SJSA1 (cell line): ENCODE measurements at places on chromosomes 1 and 21.
A peak's percentile ranks its signal among the peaks of the same experiment; 100 is the strongest.

GRCh38 chr21:15309022-15309590 is 244.3 kb upstream of the NRIP1 start:
- DNase-seq: no peak

- no peak for DNase-seq
These were observed 3.0 kb upstream of the SMYD2 start for GRCh38 chr1:214277704-214278635.

DNA sequence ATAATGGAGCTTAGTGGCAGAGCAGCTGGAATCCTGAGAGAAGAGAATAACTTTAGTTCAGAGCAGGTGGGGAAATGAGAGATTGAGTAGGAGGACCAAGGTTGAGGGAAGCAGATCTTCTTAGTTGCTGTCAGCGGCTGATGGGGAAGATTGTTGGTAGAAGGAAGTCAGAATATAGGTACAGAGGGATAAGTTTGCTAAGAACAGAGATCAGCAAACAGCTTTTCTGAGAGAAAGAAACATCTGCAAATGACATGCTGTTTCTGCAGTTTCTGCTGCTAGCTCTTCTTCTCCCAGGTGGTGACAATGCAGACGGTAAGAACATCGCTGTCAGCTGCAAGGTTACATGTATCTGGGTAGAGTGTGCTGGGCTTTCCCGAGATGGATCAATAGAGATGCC is at the start of gene CD1C:
Gene CD1C, plus strand, starts transcription at position 113 of the 400 bp plus-strand sequence. Its CDS starts 142 bp downstream, at position 255.
- no peak for DNase-seq

DNA sequence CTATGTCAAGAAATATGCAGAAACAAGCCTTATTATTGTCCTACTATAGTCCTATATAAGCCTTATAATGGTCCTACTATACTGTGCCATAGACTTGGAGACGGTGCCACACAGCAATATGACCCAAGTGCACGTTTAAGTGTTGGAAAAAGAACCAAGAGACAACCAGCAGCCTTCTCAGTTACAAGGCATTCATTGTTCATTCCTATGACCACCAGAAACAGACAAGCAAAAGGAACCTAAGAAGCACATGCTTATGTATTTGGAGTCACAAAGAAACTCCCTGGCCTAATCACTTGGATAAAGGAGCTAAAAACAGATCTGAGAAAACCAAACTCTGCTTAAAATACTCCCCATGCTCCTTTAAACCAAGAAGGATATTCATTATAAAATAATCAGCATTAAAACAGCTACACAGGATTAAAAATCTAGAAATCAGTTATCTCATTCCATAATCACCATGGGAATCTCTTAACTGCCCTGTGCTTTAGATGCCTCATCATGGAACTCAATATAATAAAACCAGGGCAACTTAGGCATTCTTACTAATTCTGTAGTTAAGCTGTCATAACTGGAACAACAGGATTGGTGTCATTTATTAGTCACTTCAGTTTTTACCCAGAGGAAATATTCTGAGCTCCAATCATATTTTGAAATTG is 7.0 kb downstream of the COLGALT2 start:
- DNase-seq: no peak

DNA sequence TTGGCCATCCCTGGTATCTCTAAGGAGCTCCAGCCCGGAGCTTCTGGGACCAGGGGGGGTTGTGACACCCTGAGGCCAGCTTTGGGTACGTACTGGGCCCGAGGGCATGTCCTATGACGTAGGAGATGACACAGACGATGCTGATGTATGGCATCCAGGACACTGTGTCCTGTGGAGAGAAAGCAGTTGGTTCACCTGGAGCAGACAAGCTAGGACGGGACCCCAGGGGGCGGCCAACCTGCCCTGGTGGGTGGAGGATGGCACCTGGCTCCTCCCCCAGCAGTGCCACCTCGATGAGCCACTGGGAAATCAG is 12.1 kb upstream of the SLC2A7 start:
- DNase-seq: no peak

DNA sequence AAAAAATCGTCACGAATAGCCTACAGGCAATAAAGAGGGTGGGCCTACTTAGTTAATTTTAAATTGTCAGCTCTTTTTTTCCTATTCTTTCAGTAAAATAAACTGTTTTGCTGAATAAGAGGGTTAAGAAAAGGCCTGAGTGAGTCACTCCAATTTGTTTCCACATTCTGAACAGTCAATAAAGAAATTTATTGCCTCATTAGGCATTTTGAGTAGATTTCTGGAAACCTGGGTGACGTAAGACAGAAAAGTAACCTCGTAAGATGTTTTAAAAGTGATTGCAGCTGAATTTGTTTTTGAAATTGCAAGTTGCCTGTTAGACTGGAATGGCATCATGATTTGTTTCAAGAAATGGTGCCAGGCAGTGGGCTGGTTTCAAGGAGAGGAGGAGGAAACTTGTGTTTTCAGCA is 439.3 kb downstream of the USP25 start:
- no peak for DNase-seq

DNA sequence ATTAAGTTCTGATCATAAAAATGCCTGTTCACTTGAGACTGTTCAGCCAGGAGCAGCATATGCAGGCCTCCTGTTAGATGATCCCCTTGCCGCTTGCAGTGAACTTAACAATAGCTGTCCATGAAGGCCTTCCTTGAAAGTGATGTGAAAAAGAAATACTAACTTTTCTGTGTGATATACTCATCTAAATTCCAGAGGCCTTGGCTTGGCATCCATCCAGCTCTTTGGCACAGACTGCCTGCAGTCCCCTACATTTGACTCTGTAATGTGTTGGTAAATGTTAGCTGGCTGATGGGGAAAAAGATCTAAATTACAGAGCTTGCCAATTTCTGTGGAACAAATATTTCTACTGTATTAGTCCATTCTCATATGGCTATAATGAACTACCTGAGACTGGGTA is 73.7 kb downstream of the KCNK2 start:
- DNase-seq: no peak

DNA sequence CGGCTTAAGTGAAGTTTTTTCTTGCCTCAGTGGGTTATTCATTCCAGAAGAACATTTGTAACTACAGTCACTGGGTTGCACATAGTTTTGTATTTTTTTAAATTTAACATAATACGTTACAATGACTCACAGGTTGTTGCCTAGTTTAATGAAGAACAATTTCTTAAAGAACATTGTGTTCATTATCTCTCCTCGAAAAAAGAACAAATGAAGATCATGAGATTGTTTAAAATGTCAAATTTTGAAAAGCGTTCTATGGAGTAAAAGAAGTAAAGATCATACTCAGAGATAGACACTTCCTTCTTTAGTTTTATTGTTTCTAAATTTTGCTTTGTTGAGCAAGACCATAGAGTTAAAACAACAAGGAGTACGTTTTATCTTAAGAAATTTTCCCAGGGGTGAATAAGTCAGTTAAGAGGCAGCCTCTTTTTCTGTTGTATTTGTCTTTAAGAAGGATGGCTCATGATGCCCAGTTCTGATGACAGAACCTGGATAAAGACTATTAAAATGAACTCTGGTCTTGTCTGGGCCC is 10.5 kb upstream of the SLAMF1 start:
- DNase-seq: no peak

DNA sequence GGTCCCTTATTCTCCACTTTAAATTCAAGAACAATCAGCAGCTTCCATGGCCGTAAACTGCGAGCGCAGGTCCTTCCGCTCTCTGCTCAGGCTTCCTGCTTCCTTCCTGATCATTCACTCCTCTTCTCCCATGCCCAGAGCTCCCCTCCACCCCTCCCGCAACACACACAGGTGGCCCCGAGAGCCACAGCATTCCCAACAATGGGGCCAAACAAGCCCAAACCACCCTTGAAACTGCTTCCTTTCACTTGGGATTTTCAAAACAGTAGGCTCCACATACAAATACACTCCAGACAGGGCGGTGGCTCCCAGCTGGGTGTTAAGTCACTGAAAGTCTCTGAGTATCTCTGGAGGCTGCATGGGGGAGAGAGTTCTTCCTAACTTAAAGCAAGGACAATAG is 11.4 kb downstream of the FAM89A start:
- no peak for DNase-seq

- DNase-seq: no peak
These were observed 45.0 kb downstream of the VAV3 start for GRCh38 chr1:107919953-107920352.

- no peak for DNase-seq
These were observed 15.5 kb upstream of the PPP1R15B start for GRCh38 chr1:204426971-204427701.

- DNase-seq: no peak
These were observed 60.9 kb upstream of the LAX1 start for GRCh38 chr1:203704120-203704519.

DNA sequence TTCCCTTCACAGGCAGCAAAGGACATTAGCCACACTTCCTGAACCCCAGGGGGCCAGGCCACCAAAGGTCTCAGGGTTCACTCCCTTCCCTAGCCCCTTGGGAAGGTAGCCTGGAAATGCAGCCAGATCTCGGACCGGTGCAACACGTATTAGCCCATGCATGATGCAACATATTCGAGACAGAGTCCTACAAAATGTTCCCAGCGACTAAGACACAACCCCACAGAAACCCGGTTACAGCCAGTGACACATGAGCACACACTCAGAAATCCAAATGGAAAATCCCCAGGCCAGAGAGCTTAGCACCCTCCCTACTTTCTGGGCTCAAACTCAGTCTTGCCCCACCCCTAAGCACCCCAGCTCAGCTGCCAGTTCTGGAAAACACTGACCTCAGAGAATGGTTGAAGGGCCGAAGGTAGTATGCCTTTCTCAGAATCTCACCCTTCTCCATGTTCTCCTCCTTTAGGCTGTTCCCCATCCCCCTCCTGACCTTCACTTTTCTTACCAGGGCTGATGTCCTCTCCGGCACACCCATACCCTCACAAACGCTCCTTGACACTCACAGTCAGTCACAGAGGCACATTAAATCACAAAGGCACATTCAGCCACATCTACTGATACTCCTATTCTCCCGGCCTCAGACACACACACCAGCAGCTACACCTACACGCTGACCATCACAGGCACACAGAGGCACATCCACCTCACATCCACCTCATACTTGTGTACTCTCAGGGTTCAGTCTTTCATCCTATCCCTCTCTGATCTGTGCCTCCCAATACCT is at the start of gene TSPAN1:
Gene TSPAN1, plus strand, starts transcription at position 640 of the 784 bp plus-strand sequence. CDS start 6,021 bp downstream, outside the sequence.
- DNase-seq: no peak

DNA sequence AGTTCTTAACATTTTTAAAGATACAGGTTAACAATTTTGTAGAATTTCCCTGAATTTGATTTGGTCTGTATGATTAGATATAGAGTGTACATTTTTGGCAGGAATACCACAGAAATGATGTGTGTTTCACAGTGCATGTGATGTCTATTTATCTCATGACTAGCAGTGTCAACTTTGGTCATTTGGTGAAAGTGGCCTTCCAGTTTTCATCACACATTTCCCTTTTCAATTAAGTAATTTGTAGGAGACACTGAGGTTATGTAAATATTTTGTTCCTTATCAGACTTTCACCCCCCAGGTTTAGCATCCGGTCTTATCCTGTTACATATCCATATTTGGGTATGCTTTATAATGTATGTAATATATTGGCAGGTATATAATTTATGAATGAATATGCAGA is 41.8 kb downstream of the MAP3K7CL start:
- DNase-seq: no peak

GRCh38 chr1:174877208-174877673 is 122.5 kb upstream of the CACYBP start:
- no peak for DNase-seq

- DNase-seq: no peak
These were observed 12.5 kb downstream of the QSOX1 start for GRCh38 chr1:180167021-180167701.

DNA sequence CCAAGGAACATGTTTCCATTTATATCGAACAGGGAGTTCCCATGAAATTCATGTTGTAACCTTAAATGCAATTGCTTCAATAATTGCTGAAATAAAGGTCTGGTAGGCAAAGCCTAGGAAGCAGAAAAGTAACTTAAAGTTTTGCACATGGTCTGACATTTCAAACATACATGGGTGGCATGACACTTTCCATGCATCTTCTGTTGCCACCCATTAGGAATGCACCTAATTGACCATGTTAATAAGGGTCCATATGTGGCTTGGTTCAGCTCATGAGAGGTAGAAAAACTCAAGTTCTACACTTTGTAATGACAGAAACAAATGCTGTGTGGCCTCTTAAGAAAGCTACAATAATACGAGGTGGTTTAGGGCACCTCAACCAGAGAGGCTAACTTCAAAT is 72.0 kb upstream of the GORAB start:
- DNase-seq: no peak

- no peak for DNase-seq
These were observed 30.7 kb upstream of the SERBP1 start for GRCh38 chr1:67460676-67461500.

GRCh38 chr1:54230507-54231339 is 30.8 kb downstream of the MRPL37 start:
- DNase-seq: no peak

GRCh38 chr1:212651521-212651920 is 43.0 kb downstream of the ATF3 start:
- DNase-seq: no peak

- peak; percentile 28 for DNase-seq
These were observed 36.2 kb upstream of the ZNF362 start for GRCh38 chr1:33219886-33220661.

GRCh38 chr1:175353066-175353465 is 160.5 kb upstream of the KIAA0040 start:
- DNase-seq: no peak

DNA sequence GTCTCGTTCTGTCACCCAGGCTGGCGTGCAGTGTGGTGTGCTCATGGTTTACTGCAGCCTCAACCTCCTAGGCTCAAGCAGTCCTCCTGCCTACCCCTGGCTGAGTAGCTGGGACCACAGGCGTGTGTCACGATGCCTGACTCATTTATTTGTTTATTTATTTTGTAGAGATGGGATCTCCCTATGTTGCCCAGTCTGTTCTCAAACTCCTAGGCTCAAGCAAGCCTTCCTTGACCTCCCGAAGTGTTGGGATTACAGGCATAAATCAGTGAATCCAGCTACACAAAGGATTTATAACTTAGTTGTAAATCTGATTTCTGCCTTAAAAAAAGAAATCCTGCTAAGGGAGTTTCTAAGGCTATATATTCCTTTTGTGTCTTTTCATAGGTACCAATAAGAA is 30.5 kb upstream of the ZNF496 start:
- DNase-seq: no peak

GRCh38 chr1:196651637-196652215 is at the start of gene CFH:
CFH (plus strand) TSS chr1:196652043; CDS start chr1:196652118, 75 bp downstream.
- peak; percentile 76 for DNase-seq

- DNase-seq: no peak
These were observed 12.0 kb downstream of the DENND1B start for GRCh38 chr1:197763307-197763706.

GRCh38 chr1:248697907-248698306 is 4.7 kb downstream of the OR14I1 start:
- no peak for DNase-seq

DNA sequence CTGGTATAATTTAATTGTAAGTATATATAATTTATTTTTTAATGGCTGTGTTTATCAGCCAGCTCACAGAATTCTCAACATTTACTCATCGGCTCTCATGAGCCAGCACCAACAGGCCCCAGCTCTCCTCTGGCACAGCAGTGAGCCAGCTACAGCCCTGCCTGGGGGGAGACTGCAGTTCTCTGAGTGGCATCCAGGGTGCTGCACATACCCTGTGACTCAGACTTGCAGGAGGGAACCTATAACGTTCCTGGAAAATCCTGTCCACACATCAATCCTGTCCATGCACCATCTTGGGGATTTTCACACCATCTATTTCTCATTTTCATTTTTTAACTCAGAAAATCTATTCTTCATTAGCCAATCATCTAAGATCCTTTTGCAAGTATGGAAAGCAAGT is 36.5 kb downstream of the FHAD1 start:
- peak; percentile 72 for DNase-seq

GRCh38 chr1:217435204-217435603 is 195.7 kb downstream of the GPATCH2 start:
- no peak for DNase-seq

- DNase-seq: no peak
These were observed 56.3 kb downstream of the CSMD2 start for GRCh38 chr1:34108711-34109110.
